ENCODE measurements at places on chromosomes 4 and X. TPM values are rescaled to one million over a fixed set of nuclear protein-coding genes. Genes with fewer than 3 reads are reported as not detected.
A peak's percentile ranks its signal among the peaks of the same experiment; 100 is the strongest.

GRCh38 chrX:111244235-111244750 is 26.0 kb downstream of the CAPN6 start:
- DNase-seq, result no peak

DNA sequence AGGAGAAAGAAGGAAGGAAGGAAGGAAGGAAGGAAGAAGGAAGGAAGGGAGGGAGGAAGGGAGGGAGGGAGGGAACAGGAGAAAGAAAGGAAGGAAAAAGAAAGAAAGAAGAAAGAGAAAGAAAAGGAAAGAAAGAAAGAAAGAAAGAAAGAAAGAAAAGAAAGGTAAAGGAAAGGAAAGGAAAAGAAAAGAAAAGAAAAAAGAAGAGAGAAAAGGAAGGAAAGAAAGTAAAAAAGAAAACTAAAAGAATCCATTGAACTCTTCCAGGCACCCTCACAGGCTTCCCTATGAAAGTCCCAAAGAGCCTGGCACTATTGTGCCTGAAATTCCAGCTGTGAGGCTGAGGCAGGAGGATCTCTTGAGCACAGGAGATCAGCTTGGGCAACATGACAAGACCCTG is 11.5 kb downstream of the ABCG2 start:
- no peak for DNase-seq

DNA sequence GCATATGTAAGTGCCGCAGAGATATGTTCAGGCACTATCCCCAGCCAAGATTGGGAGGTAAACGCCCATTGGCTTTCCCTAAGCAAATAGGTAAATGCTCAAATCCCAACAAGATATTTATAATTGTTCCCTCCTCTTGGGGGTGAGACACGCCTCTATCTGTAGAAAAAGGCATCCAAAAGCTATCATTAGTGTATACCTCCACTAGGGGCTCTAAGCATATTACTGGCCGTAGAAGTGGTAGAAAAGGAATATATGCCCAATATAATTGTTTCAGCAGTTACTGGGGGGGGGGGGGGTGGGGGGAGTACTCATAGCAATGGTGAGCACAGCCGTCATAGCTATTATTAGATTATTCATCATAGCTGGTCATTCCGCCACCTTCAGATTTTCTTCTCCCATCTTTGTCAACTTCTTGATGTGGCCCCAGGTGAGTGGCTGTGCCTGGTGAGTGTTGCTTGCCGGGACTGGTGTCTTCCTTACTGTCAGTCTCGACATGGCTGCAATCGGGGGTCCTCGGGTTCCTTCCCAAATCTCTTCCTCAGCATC is 53.3 kb upstream of the WDR1 start:
- no peak for DNase-seq

DNA sequence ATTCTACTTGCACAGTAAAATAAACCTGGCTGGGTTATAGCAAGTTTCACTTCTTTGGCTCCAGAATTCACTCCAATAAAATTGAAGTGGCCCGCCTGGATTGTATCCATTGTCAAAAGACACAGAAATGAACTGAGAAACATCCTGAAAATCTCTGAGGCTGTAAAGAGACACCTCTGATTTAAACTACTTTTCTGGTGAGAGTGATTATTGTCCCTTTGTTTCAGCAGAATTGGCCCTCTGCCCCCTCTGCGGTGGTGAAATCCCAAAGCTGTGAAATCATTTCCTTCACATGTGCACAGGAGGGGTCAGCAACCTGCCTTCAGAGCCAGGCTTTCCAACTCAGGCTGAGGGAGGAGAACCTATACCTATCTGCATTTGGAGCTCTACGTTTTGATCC is 23.0 kb downstream of the GAB3 start:
- DNase-seq, result peak; percentile 93

DNA sequence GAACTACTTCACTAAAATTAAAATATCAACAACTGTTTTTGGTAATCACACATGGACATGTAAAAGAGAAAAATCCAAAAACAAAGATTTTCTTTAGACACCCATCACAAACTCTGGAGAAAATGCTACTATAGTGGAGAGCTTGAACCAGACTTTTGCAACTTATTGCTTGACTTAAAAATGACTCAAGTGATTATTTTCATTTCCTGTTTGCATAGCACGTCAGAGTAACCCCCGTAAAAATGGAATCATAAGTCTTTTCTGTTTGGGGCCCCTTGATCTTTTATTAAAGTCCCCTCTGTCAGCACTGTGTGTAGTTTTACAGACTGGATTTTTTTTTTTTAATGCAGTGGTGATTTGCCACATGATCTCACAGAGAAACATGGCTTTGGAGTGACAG is 79.5 kb downstream of the PRKG2 start:
- no peak for DNase-seq

DNA sequence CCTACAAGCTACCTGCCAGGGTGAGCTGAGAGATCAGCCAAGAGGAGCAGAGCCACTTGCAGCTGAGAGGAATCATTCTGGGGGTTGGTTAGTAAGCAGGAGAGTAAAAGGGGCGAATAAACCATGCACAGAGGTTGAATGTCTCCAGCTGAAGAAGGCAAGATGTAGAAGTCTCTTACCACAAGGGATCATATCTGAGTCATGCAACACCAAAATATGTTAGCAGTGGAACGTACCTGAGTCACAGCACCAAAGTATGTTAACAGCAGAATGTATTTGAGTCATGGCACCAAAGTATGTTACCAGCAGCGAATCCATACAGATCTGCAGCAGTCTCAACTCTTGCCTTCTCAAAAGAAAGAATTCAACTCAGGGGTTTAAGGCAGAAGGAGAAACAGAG is 29.9 kb downstream of the C4orf51 start:
- no peak for DNase-seq

GRCh38 chr4:145589916-145590702 is 29.1 kb upstream of the MMAA start:
- no peak for DNase-seq

DNA sequence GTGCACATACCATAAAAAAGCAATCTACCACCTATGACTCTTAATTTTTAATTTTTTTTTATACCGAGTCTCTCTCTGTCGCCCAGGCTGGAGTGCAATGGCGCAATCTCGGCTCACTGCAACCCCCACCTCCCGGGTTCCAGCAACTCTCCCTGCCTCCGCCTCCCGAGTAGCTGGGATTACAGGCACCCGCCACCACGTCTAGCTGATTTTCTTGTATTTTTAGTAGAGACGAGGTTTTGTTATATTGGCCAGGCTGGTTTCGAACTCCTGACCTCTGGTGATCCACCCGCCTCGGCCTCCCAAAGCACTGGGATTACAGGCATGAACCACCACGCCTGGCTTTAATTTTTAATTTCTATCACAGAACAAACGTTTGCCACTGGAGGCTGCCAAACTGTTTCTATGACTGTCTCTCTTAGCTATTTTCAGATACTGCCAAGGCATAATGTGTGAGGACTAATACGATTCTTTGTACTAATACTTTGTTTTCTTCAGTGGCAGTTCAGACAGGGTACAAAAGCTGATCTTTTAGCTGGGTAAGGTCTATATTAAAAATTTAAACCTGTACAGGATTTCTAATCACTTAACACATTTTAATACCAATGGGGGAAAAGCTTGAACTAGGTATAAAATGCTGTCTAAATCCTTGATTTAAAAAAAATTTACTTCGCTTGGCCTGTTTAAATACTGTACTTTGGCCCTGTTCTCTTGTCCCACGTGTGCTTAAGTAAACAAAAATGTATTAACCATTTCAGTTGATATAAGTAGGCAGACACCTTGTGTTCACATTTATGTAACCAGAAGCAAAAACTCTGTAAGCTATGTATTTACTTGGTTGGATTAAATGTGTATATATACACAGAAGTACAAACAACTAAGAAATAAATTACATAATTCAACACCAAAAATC is 2.3 kb downstream of the PGRMC2 start:
- no peak for DNase-seq

GRCh38 chr4:168308912-168309311 is 9.6 kb downstream of the DDX60 start:
- no peak for DNase-seq

- DNase-seq, result peak; percentile 50
Observed at GRCh38 chr4:55077577-55077976, 47.8 kb downstream of the KDR start.

DNA sequence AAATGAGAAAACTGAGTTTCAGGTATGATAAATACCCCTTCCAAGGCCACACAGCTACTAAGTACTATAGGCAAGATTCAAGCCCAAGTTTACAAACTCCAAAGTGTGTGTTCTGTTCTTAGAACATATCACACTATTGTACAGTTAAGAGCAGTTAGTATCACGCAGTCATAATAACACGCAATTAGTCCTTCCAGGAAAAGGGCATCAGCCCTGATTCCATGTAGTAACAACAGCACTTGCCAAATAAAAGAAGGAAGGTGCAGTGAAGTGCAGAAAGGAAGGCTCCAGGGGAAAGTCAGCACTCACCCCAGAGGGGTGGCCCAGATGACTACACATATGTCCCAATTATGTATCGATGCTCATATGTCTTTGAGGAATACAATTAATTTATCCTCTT is 4.4 kb downstream of the TASL start:
- DNase-seq, result no peak

GRCh38 chr4:39433878-39434492 is 24.7 kb downstream of the RPL9 start:
- no peak for DNase-seq

- DNase-seq, result no peak
Observed at GRCh38 chr4:8775121-8775520, 96.5 kb downstream of the HMX1 start.

GRCh38 chr4:47451657-47452056 is 11.8 kb downstream of the COMMD8 start:
- DNase-seq, result no peak

- no peak for DNase-seq
Observed at GRCh38 chrX:42119076-42119475, 195.7 kb upstream of the CASK start.

DNA sequence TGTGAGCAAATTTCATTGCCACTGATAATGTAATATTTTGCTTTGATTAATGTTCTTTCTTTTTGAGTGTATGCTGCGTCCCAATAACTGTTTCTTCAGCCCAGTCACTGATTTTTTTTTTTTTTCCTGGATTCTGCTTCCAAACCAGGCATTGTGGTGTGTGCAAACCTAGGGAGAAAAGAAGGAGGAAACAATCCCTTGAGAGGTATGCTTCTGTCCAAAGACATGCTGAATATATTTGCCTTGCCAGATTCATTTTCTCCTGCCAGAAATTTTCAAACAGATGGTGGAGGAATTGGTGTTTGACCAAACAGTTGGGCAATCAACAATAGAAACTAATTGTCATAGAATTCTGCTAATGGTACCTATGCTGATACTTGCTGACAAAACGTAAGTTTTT is 753.6 kb downstream of the RPA4 start:
- DNase-seq, result no peak

DNA sequence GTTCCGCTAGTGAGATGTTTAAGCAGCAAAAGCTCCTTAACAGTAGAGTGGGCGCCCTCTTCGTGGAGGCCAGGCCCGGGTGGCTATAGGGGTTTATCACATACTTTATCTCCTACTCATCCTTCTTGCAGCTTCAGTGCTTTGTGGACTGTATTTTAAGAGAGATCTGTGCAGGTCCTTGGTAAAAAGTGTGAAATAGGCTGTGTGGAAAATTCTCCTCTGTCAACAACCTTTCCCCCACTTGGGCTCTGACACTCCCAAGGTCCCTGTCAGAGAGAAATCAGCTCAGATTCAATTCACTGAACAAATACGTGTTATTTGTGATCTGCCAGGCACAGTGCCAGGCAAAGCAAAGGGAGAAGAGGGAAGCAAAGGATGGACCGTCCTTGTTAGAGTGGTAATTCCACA is 214.3 kb upstream of the PPARGC1A start:
- no peak for DNase-seq

- DNase-seq, result no peak
Observed at GRCh38 chr4:69849297-69849696, 10.6 kb downstream of the SULT1E1 start.

DNA sequence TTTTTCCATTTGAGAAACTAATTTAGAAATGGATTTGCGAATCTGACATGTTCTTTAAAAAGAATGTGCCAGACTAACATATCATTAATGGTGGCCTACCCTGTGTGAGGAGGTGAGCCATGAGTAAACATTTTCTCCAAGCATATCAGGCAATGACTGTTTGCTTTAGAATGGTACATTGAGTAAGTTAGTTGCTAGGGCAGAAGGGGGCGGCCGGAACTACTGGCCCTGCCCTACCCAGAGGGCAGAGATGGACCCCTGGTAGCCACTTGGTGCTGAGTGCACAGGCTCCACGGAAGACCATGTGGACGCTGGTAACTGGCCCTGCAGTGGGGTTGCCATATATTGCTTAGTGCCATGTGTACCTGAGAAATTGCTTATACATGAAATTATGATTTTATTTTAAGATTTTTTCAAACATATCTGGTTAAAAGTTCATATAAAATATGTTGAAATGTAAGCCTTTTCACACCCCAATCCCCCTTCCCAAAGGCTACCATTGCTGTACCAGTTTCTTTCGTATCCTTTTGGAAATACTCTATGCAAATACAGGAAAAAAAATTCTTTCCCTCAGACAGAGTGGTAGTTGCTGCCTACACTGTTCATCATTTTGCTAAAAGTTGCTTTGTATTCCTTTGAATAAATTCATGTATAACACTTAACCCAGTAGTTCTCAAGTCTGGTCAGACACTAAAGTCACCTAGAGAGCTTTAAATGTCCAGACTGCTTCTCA is 8.8 kb downstream of the FNIP2 start:
- no peak for DNase-seq

- DNase-seq, result no peak
Observed at GRCh38 chr4:173013232-173013930, 155.2 kb upstream of the GALNT7 start.

GRCh38 chr4:70914631-70915030 is 12.5 kb downstream of the MOB1B start:
- DNase-seq, result no peak

DNA sequence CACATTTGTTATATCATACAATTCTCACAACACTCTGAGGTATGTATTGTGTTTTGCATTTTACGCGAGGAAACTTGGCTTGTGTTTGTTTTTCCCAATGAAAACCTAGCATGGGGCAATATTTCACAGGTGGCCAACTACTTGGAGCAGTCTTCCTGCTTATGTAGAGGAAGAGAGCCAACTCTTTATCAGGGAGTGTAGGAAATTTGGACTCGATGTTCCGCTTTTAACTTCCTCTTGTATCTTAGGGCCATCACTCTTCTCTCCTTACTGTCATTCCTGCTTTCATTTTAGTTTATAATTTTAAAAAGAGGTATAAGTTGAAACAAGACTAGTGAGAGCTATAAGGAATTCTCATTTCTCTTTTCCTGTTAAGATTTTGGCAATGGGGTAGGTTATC is 107.7 kb upstream of the RPS6KA3 start:
- DNase-seq, result no peak

DNA sequence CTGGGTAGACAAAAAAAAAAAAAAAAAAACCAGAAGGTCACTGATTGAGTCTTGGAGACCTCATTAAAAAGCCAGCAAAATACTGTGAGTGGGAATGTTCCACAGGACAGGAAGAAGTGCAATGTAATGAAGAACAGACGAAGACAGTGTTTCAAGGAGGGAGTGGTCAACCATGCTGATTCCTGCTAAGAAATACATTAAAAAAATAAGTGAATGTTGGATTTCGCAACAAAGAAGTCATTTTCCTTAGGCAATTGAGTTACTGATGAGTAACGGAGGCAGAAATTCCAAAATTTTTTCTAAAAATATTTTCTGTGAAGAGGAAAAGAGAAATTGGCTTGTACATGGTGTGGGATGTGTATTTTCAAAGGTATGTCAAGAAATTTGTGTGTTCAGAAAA is 94.3 kb upstream of the FAM47B start:
- no peak for DNase-seq

The EGF gene
- 1.7 TPM for total RNA-seq

The GPR119 gene
- not detected for total RNA-seq

The CPZ gene
- total RNA-seq, result 2.7 TPM

The ACE2 gene
- 2.9 TPM for total RNA-seq

The AMTN gene
- not detected for total RNA-seq

The ADH1B gene
- 359 TPM for total RNA-seq

The FGFBP2 gene
- 2.8 TPM for total RNA-seq

The CXorf65 gene
- total RNA-seq, result not detected

The SLC34A2 gene
- total RNA-seq, result 1.7 TPM

The TMPRSS11B gene
- total RNA-seq, result 0.83 TPM
